ENCODE measurements at places on chromosomes 4 and X. TPM values are rescaled to one million over a fixed set of nuclear protein-coding genes. Genes with fewer than 3 reads are reported as not detected.

The TENM3 gene
- total RNA-seq = not detected

The OTC gene
- not detected for total RNA-seq

The GAGE2A gene
- not detected for total RNA-seq

The GATA1 gene
- total RNA-seq = not detected

The PPP1R3F gene
- 6.3 TPM for total RNA-seq

The ZNF157 gene
- total RNA-seq = 0.40 TPM

The PPARGC1A gene
- not detected for total RNA-seq

The PAK3 gene
- total RNA-seq = 0.30 TPM

The VSIG1 gene
- not detected for total RNA-seq

The ARMCX5 gene
- 8.9 TPM for total RNA-seq

The PNMA3 gene
- total RNA-seq = 0.90 TPM

The CTAG2 gene
- total RNA-seq = not detected

The FRMD7 gene
- not detected for total RNA-seq

The HHIP gene
- total RNA-seq = not detected

The PAGE1 gene
- total RNA-seq = not detected

The AR gene
- total RNA-seq = 0.05 TPM

The HS6ST2 gene
- total RNA-seq = 1.2 TPM

The NKX3-2 gene
- not detected for total RNA-seq

The RS1 gene
- total RNA-seq = not detected

All from activated CD4-positive, alpha-beta T cell treated with anti-CD3 and anti-CD28 coated beads, Interleukin-2, amount 10 ng/mL, durations not matched to agents 24 days and 14 days (primary cell).